NCI-H187 treated with DMSO at 0.1 percent for 48 hours (cell line): ENCODE measurements at places on chromosomes 11 and 22.

GRCh38 chr11:118605116-118605867 is 2.1 kb upstream of the PHLDB1 start:
- no peak for DNase-seq

DNA sequence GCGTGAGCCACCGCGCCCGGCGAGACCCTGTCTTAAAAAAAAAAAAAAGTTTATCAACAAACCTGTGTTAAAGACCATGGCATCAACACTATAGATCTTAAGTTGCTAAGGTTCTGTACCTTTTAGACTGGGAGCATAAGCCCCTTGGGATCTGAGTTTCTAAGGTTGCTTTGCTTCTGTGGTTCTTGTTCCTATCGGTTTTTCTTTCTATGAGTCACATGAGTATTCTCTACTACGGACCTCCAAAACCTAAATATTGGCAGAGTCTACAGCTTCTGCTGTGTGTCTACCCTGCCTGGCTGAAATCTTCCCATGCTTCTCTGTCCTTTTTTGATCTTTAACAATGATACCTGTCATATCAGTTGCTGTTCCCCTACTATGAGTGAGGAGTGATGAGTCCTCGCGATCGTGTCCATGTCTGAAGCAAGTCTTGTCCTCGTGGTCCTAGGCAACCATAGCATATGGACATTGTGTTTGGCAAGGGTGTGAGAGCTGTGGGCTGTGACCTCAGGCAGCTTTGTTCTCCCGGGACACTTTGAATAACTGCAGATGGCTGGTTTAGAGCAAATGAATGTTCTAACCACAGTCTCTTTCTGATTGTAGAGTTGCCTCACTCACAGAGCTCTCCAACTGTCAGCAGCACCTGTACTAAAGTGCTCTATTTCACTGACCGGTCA is 9.0 kb upstream of the DLAT start:
- no peak for DNase-seq

- no peak for DNase-seq
Observed at GRCh38 chr11:93492464-93493251, 50.5 kb downstream of the SMCO4 start.

GRCh38 chr11:69325446-69325845 is 31.5 kb downstream of the MYEOV start:
- DNase-seq, result no peak

DNA sequence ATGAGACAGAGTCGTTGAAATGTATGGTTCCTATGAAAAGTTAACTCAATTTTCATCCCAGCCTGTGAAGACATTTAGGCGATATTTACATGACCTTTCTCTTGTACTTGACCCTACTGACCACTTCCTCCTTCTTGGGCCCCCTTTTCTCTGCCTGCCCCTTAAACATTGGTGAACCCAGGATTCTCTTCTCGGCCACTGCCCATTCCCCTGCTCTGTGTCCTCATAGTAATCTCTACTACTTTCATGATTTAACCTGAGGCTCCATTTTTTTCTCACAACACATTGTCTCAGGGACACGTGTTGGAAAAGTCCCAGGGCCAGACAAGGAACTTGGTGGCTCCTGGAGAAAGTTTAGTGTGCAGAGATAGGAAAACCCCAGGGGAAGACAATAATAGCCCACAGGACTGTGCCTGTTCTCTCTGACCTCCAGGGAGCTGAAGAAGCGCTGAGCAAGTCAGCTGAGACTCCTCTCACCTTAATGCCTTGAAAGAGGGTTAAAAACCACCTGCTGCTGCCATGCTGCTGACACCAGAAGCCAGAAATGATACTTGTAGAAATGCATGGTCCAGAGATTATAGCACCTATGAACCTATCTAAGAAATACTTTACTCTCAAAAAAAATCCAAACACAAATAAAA is 42.5 kb upstream of the SPATA19 start:
- no peak for DNase-seq

- no peak for DNase-seq
Observed at GRCh38 chr11:115707180-115707905, 203.1 kb upstream of the CADM1 start.

DNA sequence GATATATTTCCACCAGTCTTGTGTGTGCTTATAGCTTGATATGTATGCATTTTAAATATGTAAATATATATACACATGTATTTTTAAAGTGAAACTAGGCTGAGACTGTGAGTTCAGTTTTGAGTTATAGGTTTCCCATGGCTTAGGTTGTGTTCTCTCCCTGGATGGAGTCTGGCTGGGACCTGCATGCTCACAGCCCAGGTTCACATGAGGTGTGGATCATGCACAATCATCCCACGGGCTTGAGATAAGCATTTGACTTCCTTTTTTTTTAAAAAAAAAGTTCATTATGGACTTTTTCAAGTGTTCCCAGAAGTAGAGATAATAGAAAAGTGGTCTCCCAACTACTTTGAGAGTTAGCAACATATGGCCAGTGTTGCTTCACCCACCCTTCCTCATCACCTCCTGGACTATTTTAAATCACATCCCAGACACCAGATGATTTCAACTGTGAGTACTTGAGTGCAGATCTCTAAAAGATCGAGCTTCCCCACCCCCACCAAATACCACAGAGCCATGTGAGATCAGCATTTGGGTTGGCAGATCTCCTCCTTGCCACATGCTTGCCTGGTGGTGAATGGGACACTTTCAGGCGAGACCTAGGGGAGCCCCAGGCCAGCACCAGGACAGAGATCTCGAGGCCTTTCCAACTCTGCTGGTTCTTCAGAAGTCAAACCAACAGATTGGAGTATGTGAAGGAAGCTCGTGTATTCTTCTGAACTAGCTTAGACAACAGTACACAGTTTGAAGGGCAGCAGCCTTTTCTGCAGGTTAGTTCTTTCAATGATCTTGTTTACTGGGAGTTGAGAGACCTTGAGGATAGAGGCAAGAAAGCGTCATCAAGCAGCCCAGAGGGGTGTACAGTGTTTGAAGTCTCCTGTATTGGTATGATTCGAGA is 15.9 kb downstream of the MED15 start:
- DNase-seq, result no peak

GRCh38 chr11:1863352-1864216 is 10.7 kb downstream of the LSP1 start:
- no peak for DNase-seq

GRCh38 chr11:36065436-36065835 is 121.6 kb downstream of the LDLRAD3 start:
- DNase-seq, result no peak

- DNase-seq, result no peak
Observed at GRCh38 chr11:73240190-73240781, 22.2 kb downstream of the P2RY2 start.

DNA sequence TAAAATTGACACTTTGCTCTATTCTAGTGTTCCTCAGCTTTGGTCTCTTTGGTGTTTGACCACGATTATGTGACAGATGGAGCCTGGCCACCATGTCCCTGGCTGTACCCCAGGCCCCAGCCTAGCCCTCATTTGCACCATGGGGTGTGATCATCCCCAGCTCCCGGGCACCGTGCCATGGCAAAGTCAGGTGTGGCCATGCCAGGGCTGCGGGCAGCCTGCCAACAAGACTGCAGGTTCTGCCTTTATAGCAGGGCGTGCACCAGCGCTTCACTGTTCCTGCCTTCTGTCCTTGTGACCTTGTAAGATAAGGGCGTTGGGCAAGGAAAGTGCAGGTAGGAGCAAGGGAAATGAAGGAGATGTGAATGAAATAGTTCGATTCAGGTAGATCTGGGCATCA is 22.4 kb upstream of the APOBEC3A start:
- DNase-seq, result no peak

GRCh38 chr11:44621140-44621681 is 55.7 kb downstream of the CD82 start:
- DNase-seq, result no peak

GRCh38 chr11:65077451-65077850 is 6.4 kb downstream of the CDCA5 start:
- DNase-seq, result no peak

DNA sequence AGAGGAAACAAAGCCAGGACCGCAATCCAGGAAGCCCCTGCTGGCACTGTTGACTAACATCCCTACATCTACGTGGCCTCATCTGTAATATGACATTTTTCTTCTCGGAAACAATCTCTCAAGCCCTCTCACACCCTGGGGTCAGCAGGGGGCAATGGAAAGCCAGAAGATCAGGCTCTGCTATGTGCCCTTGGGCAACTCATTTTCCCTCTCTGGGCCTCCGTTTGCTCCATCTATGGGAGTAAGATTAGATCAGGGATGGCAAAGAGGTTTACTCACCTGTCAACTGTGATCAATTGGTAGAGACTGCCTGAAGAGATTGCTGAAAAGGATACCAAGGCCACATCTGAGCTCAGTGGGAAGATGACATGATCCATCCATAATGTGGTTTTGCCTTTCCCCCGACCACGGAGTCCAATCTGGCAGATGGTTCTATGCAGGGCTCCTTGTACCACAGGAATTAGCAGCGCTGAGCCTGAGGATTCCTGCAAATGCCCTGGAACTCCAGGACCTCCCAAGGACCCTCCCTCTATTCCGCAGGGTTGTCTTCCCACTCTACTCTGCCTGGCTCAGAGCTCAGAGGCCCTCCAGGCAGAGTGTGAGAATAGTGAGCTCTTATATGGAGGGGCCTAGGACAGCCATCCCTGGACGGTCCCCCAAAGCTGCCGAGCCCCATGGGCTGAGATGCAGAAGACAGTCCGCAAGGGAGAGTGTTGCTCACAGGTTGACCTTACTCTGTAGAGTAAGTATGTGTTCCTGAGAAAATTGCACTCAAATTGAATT is 66.1 kb downstream of the CHST1 start:
- DNase-seq, result no peak

GRCh38 chr11:46281371-46281831 is 3.9 kb downstream of the CREB3L1 start:
- no peak for DNase-seq

DNA sequence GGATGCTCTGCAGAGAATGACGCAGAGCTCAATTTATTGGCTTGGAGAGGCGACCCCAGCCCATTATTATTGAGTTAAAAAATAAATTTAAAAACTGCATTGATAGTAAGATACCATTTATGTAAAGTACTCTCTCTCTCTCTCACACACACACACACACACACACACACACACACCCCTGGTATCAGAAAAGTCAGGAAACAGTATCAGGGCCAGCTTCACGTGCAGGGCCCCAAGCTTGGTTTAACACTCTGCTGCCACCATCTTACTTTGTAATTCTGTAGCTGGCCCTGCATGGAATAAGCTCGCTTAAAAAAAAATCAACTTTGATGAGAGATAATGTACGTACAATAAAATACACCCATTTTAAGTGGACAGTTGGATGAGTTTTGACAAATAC is 59.8 kb upstream of the CD5 start:
- DNase-seq, result no peak

DNA sequence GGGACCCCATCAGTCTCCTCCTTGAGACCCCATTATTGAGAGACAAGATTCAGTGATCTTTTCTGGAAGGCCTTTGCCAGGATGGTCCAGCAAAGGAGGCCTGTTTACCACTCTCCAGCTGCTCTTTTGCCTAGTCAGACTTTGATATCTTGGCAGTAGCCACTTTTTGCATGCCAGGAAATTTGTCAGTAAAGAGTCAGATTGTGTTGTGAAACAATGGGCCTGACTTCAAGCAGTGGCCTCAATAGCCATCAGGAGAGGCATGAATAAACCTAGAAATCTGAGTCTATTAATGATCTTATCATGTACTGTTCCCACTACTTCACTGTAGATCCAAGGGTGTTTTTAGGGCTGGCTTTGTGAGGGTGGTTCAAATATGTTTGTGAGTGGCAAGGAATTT is 479.4 kb downstream of the JRKL start:
- no peak for DNase-seq

GRCh38 chr11:63635762-63636465 is 21.7 kb upstream of the PLAAT3 start:
- no peak for DNase-seq
